HT1080 (cell line): ENCODE measurements at places on chromosomes 16 and 17.
A peak's percentile ranks its signal among the peaks of the same experiment; 100 is the strongest.

GRCh38 chr16:14302399-14303181 is 231.5 kb downstream of the MRTFB start:
- DNase-seq = no peak

GRCh38 chr17:42359133-42359532 is 29.1 kb downstream of the STAT3 start:
- DNase-seq = no peak

- no peak for DNase-seq
Measured at GRCh38 chr17:1217089-1217385, 37.3 kb upstream of the ABR start.

DNA sequence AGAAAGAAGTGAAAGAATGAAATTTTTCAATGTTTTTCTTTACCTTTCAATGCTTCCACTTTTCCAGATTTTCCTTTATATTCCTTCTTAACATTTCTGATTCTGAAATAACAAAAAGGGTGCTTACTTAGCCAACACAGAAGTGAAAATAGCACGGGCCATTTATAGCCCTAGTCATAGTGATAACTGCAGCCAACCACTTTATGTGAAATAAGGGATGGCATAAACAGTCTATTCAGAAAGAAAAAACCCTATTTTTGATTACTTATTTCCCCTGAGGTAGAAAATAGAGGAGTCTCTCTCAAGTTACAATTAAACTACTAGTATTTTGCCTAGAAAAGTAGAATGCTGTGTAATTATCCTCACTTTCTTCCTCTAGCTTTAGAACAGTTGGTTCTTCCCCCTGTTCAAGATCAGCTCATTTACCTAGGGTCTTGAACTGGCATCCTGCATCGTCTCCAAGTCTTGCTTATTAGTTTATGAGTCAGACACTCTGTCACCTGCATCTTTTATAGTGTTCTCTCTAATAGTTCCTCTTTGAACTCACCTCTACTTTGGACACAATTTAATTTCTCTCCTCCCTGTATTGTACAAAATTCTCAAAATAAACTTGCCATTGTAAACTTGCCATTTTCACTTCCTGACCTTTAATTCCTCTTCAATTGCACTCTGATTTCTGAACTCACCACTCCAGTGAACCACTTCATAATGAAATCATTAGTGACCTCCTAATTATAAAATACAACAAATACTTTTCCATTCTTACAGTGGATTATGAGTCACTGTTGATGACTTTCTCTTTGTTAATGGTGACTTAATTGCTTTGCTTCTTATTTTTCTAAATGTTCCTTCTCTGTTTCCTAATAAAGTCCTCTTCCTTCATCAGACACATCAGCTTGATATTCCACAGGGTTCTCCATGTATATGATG is 23.6 kb downstream of the ABCA6 start:
- no peak for DNase-seq

DNA sequence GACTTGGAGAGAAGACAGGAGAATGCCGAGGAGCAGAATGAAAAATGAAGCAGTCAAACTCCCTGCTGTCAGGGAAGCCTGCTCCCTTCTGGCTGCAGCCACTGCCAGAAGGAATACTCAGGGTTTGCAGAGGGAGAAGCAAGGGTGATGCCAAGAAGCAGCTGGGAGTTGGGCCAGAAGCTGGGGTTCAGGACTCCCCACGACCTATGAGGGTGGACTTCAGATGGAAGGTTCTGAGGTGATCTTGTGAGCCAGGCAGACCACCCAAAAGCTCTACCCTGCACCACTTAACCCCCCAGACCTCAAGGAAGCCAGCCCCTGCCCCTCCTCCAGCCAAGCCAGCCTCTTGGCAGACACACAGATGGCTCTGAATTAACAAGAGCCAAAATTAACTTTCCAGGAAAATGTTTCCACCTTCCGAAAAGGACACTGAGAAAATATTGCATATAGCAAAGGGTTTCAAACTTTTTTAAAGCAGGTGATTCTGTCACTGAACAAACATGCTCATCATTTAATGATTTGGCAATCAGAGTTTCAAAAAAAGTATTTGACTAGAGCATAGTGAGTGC is 126.0 kb upstream of the ERCC4 start:
- DNase-seq = no peak

- peak; percentile 40 for DNase-seq
Measured at GRCh38 chr17:65677932-65678331, 116.5 kb upstream of the AXIN2 start.

- no peak for DNase-seq
Measured at GRCh38 chr16:2188395-2188794, 8.0 kb downstream of the CASKIN1 start.

DNA sequence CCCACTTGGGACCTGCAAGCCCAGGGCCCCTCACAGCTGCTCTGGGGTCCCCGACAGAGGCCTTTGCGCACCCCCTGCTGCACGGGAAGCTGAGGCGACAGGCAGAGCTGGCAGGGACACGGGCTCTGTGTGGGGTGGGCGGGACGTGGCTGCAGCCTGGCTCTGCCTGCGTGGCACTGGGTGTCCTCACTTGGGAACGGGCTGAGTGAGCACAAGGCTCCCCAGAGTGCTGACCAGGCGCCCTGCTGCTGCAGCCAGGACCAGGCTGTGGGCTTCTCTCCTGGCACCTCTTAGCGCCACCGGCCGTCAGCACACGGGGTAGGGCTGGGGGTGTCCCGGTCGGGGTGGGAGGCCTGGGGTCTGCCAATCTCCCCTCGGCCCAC is 6.6 kb downstream of the C1QTNF8 start:
- DNase-seq = no peak

DNA sequence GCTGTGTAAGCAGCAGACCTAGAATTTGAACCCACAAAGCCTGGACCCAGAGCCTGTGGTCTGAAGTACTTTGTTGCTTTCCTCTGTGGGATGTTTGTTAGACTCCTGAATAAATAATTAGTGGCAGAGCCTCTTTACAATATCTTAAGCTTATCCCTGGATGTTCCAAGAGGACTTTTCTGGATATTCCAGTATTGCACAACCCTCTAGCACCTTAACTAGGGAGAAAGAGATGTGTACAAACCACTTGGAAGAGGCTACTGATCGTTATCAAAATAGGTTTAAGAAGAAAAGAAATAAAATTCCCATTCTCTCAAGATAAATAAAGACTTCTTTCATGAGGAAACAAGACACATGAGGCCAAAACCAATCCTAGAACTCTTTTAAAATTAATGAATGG is 632.4 kb downstream of the CDH11 start:
- DNase-seq = no peak

DNA sequence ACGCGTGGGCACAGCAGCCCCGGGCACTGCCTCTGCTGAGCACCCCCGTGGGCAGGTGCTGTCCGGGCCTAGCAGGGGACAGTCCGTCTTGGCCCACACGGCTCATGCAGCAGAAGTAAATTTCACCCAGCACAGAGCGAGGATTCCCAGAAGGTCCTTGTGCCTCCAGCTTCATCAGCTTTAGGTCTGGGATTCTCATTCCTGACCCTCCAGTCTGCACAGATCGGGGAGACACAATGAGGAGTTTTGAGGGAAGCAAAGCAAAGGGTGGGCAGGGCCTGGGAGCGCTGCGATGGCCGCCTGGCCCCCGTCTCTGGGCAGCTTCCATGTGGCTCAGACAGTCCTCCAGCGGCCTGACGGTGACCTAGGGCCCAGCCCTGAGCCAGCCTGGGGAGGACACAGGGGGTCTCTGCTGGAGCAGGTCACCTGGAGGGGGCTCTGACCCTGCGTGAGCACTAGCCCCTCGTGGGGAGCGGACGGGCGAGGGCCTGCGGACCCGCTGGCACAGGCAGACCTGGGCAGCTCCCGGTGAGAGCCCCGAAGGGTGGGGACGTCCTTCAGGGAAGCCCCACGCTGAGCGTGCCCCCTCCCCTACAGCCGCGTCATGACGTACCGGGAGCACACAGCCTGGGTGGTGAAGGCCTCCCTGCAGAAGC is 30.7 kb upstream of the CHMP6 start:
- no peak for DNase-seq

GRCh38 chr16:11175787-11176341 is 80.1 kb downstream of the SOCS1 start:
- DNase-seq = no peak

GRCh38 chr17:1709403-1709951 is 700 bp downstream of the TLCD2 start:
- DNase-seq = no peak

- DNase-seq = no peak
Measured at GRCh38 chr16:66337463-66338188, 28.9 kb upstream of the CDH5 start.

DNA sequence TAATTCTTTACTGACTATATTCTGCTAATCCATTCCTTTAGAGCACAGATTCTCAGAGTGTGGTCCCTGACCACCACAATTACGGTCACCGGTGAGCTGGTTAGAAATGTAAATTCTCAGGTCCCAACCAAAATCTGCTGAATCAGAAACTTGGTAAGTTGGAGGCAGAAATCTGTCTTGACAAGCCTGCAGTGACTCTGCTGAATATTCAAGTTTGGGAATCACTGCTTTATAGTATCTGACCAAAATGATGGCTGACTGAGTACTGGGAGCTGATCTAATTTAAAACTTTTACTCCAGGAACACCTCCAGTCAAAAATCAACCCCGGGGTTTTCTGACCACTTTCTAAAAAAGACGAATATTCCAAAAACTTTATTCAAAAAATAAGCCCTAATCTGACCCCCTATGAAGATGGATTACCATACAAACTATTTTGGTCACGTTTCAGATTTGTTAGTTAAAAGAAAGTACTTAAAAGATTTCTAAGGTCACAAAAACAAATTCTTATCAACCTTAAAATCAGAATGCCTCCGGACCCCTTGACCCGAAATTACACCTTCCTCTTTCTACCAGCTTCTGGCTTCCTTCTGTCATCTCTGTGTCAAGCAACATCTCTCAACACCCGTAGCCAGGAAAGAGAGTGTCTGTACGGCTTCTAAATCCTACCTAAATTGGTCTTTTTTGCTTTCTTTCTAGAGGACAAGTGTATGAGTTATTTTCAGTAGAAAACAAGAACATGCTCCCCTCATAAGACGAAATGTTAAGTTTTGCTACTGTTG is 38.6 kb downstream of the CREBBP start:
- DNase-seq = no peak

- no peak for DNase-seq
Measured at GRCh38 chr16:307691-308312, 24.8 kb downstream of the PDIA2 start.

DNA sequence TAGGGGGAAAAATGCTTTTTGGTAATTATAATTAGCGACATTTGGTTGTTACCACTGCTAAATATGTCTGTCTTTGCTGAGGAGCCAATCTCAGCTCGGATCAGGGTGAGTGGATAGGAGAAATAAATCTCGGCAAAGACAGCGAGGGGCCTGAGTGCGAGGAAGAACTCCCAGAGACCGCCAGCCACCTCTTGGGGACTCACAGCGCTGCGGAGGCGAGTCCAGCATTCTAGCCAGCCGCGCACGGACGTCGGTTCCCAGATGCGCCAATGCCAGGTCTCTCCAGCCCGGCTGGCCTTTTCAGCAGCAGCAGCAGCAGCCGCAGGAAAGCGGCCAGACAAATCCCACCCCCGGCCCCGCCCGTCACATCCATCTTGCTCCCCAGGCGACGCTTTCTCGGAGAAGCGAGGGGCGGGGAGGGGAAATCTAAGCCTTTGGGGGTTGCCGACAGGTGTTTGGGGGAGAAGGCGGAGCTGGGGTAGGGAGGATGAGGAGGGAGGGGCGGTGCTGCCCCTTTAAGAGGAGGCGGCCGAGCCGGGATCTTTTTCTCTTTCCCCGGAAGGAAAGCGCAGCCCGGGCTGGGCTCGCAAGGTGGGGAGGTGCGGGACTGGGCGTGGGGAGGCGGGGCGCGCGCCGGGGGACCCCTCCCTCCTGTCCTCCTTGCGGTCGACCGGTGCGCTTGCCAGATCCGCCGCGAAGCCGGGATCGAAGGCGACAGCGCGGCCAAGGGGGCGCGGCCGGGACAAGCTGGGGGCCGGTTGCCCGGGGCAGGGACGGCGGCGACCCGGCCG is at the start of gene ITGA3:
Gene ITGA3, plus strand, starts transcription at position 685 of the 791 bp plus-strand sequence. CDS start 330 bp downstream, outside the sequence.
- peak; percentile 98 for DNase-seq

DNA sequence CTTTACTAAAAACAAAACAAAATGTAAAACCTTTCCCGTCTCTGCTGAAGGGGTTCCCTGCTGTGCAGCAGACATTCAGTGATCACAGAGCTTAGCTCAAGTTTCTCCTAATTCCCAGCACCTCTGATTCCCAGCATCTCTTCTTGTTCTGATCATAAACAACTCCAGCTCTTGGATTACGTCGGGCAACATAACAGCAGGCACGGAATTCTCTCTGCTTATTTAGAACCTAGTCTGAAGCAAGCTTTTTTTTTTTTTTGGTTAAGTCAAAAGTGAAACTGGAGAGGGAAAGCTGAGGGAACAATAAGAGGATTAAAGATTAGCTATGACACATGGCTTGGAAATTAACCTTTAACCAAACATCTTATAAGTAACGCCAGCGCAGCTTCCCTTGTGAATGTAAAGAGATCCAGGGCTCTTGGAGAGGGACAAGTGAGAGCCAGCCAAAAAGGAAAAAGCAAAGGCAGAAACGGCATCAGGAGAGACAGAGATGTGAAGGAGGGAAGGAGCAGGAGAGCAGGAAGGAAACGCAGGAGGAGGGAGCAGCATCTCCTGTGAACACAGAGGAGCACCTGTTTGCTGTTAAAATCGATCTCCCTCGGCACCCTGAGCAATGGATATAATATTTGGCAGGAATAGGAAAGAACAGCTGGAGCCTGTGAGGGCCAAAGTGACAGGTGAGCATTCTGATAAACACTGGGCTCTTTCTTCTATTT is at the start of gene BCO1:
Gene BCO1, plus strand, starts transcription at position 394 of the 716 bp plus-strand sequence. Its CDS starts 220 bp downstream, at position 614.
- peak; percentile 76 for DNase-seq

- no peak for DNase-seq
Measured at GRCh38 chr17:3276126-3276525, 22.0 kb downstream of the OR3A1 start.

DNA sequence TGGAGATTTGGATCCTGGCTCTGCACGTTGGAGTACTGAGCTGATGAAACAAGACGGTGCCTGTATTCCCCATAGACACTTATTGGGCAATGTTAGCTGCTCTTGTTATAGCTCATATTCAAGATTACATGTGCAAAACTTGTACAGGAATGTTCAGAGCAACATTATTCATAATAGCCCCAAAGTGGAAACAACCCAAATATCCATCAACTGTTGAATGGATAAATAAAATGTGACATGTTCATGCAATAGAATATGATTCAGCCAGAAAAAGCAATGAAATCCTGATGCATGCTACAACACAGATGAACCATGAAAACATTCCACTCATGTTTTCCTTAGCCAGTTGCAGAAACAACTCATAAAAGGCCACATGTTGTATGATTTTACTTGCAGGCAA is 5.7 kb upstream of the SDR42E1 start:
- no peak for DNase-seq

- DNase-seq = no peak
Measured at GRCh38 chr17:4477255-4477791, 21.4 kb upstream of the SPNS2 start.

- DNase-seq = peak; percentile 87
Measured at GRCh38 chr16:27235055-27235937, 32.0 kb downstream of the KDM8 start.

GRCh38 chr17:47702391-47702995 is 8.5 kb downstream of the TBKBP1 start:
- DNase-seq = no peak

DNA sequence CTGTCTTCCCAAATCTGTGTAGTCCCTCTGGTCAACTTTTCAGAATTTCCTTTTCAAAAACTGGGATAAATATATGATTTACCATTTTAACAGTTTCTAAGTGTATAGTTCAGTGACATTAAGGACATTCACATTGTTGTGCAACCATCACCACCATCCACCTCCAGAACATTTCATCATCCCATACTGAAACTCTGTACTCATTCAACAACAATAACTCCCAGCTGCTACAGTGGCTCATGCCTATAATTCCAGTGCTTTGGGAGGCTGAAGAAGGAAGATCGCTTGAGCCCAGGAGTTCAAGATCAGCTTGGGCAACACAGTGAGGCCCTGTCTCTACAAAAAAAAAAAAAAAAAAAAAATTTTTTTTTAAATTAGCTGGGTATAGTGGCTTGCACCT is 131.0 kb downstream of the AATF start:
- DNase-seq = no peak
